ENCODE measurements at places on chromosomes 6 and 20.

GRCh38 chr20:59770270-59770669 lies 163.2 kb downstream of the SYCP2 start:
- DNase-seq, result peak; percentile 23

DNA sequence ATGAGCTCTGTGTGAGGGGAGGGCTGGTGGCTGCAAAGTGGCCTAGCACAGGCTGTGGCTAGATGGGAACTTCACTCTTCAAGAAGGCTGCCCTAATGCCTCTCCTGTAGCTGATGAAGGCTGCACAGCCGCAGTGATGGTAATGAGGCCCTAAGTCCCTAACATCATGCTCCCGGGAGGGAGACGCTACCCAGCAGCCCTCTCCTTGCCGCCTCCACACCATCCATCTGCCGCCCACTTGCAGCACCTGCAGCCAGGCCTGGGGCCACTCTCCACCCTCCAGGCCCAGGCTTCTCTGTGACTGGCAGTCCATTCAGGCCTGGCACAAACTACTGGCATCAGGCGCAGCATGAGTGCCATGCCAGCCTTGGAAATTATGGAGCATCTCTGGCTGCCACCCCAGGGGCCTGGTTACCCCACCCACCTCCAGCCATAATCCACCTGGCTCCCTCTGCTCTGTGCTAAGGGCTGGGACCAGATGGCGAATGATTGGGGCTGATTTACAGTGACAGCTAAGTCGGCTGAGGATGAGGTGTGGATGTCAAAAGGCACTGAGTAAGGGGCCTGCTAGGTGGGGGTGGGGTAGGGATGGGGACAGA lies 284.2 kb downstream of the LRFN2 start:
- no peak for DNase-seq

GRCh38 chr6:23213193-23213592 lies 643.8 kb downstream of the HDGFL1 start:
- DNase-seq, result no peak

DNA sequence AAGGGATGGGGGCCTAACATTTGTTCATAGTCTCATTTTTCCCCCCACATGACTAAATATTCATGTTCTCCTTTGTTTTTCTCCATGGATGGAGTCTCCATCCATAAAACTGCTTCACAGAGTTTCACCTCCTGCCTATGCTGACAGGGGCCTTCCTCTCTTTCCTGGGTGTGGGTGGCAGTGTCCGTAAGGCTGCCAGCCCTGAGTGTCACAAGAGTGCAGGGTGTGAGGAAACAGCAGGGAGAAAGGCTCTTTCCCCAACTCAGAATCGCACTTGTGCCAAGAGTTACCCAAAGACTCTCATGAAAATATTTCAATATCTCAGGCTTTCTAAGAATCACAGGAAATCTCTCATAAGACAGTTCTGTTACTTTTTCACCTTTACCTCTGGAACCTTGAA lies 346.2 kb upstream of the MMS22L start:
- no peak for DNase-seq

Data from RPMI8226 (cell line).